Endothelial cell of coronary artery (primary cell): ENCODE measurements at places on chromosomes 6 and 20. TPM values are rescaled to one million over a fixed set of nuclear protein-coding genes. Genes with fewer than 3 reads are reported as not detected.

Gene SCGN
- total RNA-seq: not detected in 2 replicates

Gene TRIM15
- total RNA-seq: not detected in 2 replicates

Gene OPRM1
- not detected in 2 replicates for total RNA-seq

Gene DEFB123
- total RNA-seq: not detected in 2 replicates

Gene RHAG
- not detected in 2 replicates for total RNA-seq

Gene THBD
- 28.0 and 36.6 TPM in 2 replicates for total RNA-seq

Gene EDN3
- total RNA-seq: not detected in 2 replicates

Gene PRRT1
- total RNA-seq: 0.09 TPM in 1 of 2 replicates, not detected in the other

Gene ZBTB2
- total RNA-seq: 6.0 and 6.8 TPM in 2 replicates

Gene DLL1
- total RNA-seq: 0.75 and 2.4 TPM in 2 replicates

Gene TMEM217
- 7.8 and 8.6 TPM in 2 replicates for total RNA-seq

Gene RIMS1
- total RNA-seq: 0.09 and 14.0 TPM in 2 replicates

Gene COL10A1
- not detected in 2 replicates for total RNA-seq

Gene VSX1
- total RNA-seq: not detected in 2 replicates

Gene PGC
- total RNA-seq: not detected in 2 replicates

Gene ADRM1
- 110 and 141 TPM in 2 replicates for total RNA-seq

Gene SCRT2
- total RNA-seq: not detected in 2 replicates

Gene CRISP3
- not detected in 2 replicates for total RNA-seq

Gene HMGCLL1
- under 0.01 TPM in 1 of 2 replicates, not detected in the other for total RNA-seq

Gene BPIFB4
- not detected in 2 replicates for total RNA-seq

Gene PPP1R16B
- total RNA-seq: 79.8 and 135 TPM in 2 replicates

Gene LHFPL5
- total RNA-seq: not detected in 2 replicates

Gene CLVS2
- total RNA-seq: under 0.01 TPM in 1 of 2 replicates, not detected in the other

Gene SLC17A2
- not detected in 2 replicates for total RNA-seq

Gene LY6G5C
- 1.1 and 1.3 TPM in 2 replicates for total RNA-seq

Gene MTG2
- 14.4 and 16.8 TPM in 2 replicates for total RNA-seq

Gene CDH4
- 3.4 and 4.3 TPM in 2 replicates for total RNA-seq

Gene TMEM74B
- total RNA-seq: 1.2 and 1.6 TPM in 2 replicates

Gene LY6G6C
- not detected in 2 replicates for total RNA-seq

Gene SERINC3
- 74.5 and 92.5 TPM in 2 replicates for total RNA-seq

Gene SPATS1
- not detected in 2 replicates for total RNA-seq

Gene NFATC2
- 1.1 and 1.5 TPM in 2 replicates for total RNA-seq

Gene SLC32A1
- total RNA-seq: not detected in 2 replicates

Gene NAPB
- 5.8 and 11.1 TPM in 2 replicates for total RNA-seq

Gene RBPJL
- total RNA-seq: not detected in 2 replicates

Gene PKIB
- total RNA-seq: not detected in 2 replicates

Gene EPHA7
- 0.09 and 0.54 TPM in 2 replicates for total RNA-seq

Gene CFAP61
- total RNA-seq: not detected in 2 replicates

Gene PRSS35
- total RNA-seq: 0.09 TPM in 2 replicates

Gene AFDN
- 109 and 127 TPM in 2 replicates for total RNA-seq

Gene HLA-DOA
- under 0.01 TPM in 1 of 2 replicates, not detected in the other for total RNA-seq

Gene TRIM40
- total RNA-seq: not detected in 2 replicates

Gene RAD21L1
- total RNA-seq: under 0.01 and 0.09 TPM in 2 replicates

Gene MYB
- total RNA-seq: 0.09 and 0.19 TPM in 2 replicates

Gene PHACTR1
- 4.1 and 4.6 TPM in 2 replicates for total RNA-seq

Gene SYCP2
- total RNA-seq: 0.19 and 0.27 TPM in 2 replicates

Gene MPIG6B
- not detected in 2 replicates for total RNA-seq

Gene STMND1
- not detected in 2 replicates for total RNA-seq

Gene CALHM6
- 0.09 and 0.94 TPM in 2 replicates for total RNA-seq

Gene DEFB132
- not detected in 2 replicates for total RNA-seq

Gene VIP
- total RNA-seq: 1.1 and 1.2 TPM in 2 replicates
